ENCODE measurements at places on chromosomes 2 and 18. TPM values are rescaled to one million over a fixed set of nuclear protein-coding genes. Genes with fewer than 3 reads are reported as not detected.

Gene TWIST2
- total RNA-seq, result 18.6 TPM

Gene DBI
- total RNA-seq, result 405 TPM

Gene SLC11A1
- 0.24 TPM for total RNA-seq

Gene INO80B
- total RNA-seq, result 55.8 TPM

Gene AQP4
- total RNA-seq, result not detected

Gene PLGLB2
- not detected for total RNA-seq

Gene GAL3ST2
- 0.28 TPM for total RNA-seq

Gene RPE
- total RNA-seq, result 67.6 TPM

Gene CCL20
- 4.4 TPM for total RNA-seq

Gene RAX
- not detected for total RNA-seq

Gene MARCO
- 0.11 TPM for total RNA-seq

Gene IL36A
- total RNA-seq, result not detected

Gene CSRNP3
- total RNA-seq, result not detected

Gene LOXL3
- total RNA-seq, result 0.45 TPM

Gene B4GALT6
- 7.8 TPM for total RNA-seq

Gene KIF5C
- 0.41 TPM for total RNA-seq

Gene LAMA3
- total RNA-seq, result 39.0 TPM

Gene FABP1
- total RNA-seq, result not detected

Gene FAM237A
- not detected for total RNA-seq

Gene AMER3
- total RNA-seq, result not detected

Gene UGT1A6
- total RNA-seq, result 0.81 TPM

Gene IL1RN
- total RNA-seq, result 0.42 TPM

Gene OSR1
- 4.6 TPM for total RNA-seq

Gene SRD5A2
- not detected for total RNA-seq

Gene HOXD9
- 0.98 TPM for total RNA-seq

Measured in A549 treated with CpdA at 1 μM for 4 hours (cell line).